ENCODE measurements at places on chromosomes 5 and 9.

- no peak for DNase-seq
Measured at GRCh38 chr9:128247226-128247803, 28.5 kb downstream of the GOLGA2 start.

DNA sequence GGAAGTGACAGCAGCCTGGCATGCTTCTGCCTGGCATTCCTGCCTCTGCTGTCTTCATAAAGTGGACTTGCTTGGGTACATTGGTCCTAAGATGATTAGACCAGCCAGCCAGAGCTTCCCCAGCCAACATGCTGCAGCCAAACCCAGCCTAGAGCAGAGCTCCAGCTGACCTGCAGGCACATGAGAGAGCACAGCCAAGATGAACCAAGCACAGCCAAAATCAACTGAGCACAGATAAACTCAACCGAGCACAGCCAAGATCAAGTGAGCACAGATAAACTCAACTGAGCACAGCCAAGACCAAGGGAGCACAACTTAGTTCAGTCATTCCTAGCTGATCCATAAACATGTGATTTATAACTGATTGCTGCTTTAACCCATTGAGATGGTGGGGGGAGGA, 266.5 kb downstream of the MSX2 start:
- no peak for DNase-seq

GRCh38 chr5:95863383-95863757, 40.8 kb upstream of the GLRX start:
- no peak for DNase-seq

DNA sequence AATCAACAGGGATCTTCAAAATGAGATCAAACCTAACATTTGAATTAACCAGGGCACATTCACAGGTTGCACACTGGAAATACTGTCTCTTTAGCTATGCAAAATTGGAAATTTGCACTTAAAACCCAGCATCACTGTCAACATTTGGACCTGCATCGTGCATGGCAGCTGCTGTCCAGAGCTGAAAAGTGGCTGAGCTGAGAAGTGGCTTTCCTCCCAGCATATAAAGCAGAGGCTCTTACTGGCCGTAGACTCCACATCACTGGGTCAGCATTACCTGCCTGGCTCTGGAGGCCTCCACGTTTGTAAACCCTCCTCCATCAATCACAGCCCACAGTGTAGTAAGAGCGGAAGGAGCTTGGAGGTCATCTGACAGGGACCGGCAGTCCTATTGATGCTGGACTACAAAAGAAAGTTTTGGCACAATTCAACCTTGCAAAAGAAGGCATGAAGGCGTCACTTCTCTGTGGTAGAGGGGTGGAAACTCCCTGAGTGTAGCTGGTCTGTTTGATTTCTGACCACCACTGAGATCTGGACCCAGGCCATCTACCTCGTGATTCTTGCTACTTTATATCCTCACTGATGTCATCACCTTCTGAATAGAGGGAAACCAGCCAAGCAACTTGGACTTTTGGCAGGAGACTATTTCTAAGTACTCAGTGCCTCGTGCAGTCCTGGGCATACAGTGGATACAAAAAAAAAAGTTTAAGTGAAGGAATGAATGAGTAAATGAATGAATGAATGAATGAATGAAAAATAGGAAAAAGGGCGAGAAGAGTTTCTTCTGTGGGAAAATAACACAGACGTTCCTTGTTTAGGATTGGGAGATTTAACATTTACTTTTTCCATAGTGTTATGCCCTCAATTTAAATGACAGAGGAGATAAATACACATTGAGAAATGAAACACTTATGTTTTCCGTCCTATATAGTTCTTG, 14.8 kb downstream of the RASEF start:
- DNase-seq: no peak

DNA sequence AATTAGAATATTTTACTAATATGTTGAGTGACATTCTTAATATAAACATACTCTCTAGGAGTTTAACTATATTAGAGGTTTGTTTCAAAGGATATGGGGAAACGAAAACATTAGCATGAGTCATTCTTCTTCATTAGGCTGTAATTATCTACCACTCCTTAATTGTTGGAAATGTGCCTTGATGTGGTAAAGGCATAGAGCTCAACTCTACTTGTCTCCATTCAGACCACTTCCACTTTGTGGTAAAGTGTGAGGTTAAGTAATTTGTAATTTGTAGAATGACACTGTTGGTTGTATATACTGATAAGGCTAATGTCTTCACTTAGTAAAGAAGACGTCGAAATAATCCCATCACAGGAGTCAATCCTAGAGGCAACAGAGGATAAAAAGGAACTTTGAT, 58.1 kb downstream of the HAPLN1 start:
- DNase-seq: no peak

GRCh38 chr5:156589946-156590216, 260.2 kb upstream of the PPP1R2B start:
- no peak for DNase-seq

GRCh38 chr5:131769961-131770360, 26.9 kb downstream of the FNIP1 start:
- DNase-seq: no peak

- DNase-seq: peak; percentile 36
Measured at GRCh38 chr5:6704361-6704851, 8.8 kb upstream of the TENT4A start.

GRCh38 chr5:79486116-79486515, 27.8 kb downstream of the HOMER1 start:
- no peak for DNase-seq

- no peak for DNase-seq
Measured at GRCh38 chr5:76062502-76063041, 20.6 kb upstream of the SV2C start.

GRCh38 chr5:132782101-132782500, 5.1 kb upstream of the SEPTIN8 start:
- DNase-seq: no peak

GRCh38 chr5:97750576-97750975, 567.5 kb upstream of the RIOK2 start:
- DNase-seq: no peak

DNA sequence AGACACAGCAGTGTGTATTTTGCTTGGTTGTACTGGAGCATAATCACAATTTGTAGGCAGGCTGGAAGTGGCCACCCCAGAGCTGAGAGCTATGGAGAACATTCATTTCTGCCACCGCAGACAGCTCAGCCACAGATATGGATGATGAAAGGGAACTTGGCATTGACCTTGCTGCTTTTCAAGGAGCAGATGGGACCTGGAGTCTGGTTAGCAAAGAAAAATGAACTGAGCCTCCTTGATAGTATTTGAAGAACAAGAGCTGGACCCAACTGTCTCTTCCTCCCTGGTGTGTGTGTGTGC, 395.2 kb upstream of the ZNF462 start:
- no peak for DNase-seq

GRCh38 chr9:36191290-36191645, 547 bp downstream of the CLTA start:
- no peak for DNase-seq

DNA sequence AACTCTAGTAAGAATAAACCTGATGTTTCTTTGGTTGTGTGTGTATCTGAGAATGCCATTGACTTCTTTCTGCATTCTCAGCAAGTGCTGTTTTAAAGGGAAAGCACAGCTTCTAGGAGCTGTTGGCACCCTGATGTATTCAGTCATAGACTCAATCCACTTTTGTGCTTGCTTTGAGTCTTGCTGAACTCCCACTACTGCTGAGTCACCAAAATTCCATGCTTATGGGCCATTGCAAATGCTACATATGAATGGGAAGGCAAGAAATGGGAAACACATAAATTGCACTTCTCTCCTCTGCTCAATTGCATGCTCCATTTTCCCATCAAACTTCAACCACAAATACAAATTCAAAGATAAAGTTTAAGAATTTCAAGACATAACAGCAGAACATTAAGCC, 9.8 kb upstream of the FTMT start:
- no peak for DNase-seq

GRCh38 chr9:75190762-75191161, 102.4 kb downstream of the OSTF1 start:
- DNase-seq: no peak

DNA sequence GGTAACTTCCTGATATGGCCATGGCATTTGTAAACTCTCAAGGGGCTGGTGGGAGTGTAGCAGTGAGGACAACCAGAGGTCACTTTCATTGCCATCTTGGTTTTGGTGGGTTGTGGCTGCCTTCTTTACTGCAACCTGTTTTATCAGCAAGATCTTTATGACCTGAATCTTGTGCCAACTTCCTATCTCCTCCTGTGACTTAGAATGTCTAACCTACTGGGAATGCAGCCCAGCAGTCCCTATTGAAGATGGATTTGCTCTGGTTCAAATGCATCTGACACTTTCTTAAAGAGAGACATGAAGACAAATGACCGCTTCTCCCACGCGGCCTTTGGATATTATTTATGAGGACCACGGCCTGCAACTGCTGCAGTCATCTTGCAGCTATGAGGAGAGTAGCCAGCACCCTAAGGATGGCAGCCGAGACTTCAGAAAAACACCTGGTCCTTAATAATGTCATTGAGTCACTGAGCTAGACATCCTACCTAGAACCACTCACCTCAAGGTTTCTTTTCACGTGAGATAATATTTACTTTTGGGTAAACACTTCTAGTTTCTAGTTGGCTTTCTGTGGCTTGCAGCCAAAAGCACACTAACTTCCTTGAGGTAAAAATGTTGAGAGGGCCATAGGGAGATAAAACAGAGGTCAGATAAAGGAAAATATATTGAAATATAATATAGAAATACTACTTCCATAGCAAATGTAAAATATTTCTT, 28.2 kb downstream of the CETN3 start:
- no peak for DNase-seq

DNA sequence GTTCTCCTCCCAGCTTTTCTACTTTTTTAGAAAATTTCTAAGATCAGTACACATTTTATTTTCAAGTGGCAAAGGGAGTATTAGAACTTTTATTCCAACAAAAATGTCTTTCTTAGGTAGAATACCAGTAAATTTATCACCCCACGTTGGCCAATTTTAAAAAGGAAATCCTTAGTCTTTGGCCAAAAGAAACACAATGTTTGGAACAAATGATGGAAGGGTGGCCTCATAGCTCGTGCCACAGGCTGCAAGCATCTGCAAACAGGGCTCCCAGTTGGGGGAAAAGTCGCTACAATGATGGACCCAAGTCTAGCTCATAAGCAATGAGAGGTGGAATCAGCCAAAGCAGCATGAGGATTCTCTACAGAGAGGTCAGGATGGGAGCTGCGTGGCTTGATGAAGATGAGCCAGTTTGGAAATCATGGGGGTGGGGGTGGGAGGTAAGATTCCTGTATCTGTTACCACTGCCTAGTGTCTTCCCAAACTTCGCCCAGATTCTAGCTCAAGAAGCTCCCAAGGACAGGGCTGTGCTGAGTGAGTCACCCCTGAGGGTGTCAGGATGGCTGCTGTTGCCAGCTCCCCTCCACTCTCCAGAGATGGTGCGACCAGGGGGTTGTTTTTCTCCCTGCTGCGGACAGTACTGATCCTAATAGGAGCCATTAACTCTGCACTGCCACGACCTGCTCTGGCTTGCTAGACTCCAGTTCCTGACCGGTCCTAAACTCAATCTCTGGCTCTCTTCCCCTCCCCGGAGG, 75.6 kb downstream of the DCP2 start:
- no peak for DNase-seq

- DNase-seq: no peak
Measured at GRCh38 chr5:170293273-170293672, 4.3 kb downstream of the LCP2 start.

DNA sequence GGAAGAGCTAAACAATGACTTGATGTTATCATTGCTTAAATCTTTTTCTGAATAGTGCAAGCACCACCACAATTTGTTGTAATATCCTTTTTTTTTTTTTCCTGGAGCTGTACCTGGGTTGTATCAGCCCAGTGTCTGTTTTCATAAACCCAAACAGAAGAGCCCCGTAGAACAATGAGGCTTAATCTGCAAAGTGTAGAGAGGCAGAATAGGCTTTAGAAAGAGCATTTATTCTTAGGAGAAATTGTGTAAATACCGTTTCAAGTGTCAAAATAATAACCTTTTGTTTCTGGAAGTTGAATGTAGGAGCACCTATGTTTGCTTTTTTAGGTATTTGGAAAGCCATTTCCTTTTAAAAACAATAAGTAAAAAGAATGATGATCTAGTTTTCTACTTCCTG, 26.4 kb downstream of the RGS7BP start:
- DNase-seq: no peak

DNA sequence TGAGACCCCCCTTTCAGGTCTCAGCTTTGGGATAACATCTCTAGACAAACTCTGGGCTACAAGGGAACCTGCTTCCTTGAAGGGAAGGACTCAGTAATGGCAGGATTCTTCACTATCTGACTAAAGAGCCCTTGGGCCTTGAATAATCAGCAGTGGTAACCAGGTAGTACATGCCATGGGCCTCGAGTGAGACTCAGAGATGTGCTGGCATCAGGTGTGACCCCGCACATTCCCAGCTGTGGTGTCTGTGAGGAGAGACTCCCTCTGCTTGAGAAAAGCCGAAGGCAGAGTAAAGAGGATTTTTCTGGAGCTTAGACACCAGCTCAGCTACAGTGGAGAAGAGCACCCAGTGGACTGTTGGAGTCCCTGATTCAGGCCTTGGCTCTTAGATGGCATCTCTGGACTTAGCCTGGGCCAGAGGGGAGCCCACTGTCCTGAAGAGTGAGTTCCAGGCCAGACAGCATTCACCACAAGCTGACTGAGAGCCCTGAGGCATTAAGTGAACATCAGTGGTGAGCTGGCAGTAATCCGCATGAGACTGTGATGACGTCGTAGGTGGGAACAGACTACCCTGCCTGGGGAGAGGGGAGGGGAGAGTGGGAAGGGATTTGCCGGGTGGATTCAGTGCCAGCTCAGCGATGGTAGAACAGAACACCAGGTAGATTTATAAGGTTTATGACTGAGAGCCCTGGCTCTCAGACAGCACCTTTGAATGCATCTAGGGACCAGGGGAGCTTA, 5.3 kb upstream of the ZNF782 start:
- DNase-seq: no peak

- DNase-seq: no peak
Measured at GRCh38 chr5:139664086-139664693, 16.0 kb downstream of the CXXC5 start.

GRCh38 chr5:176830995-176831423, 20.6 kb downstream of the UNC5A start:
- no peak for DNase-seq

GRCh38 chr5:146103594-146103993, 1.8 kb downstream of the PLAC8L1 start:
- no peak for DNase-seq

DNA sequence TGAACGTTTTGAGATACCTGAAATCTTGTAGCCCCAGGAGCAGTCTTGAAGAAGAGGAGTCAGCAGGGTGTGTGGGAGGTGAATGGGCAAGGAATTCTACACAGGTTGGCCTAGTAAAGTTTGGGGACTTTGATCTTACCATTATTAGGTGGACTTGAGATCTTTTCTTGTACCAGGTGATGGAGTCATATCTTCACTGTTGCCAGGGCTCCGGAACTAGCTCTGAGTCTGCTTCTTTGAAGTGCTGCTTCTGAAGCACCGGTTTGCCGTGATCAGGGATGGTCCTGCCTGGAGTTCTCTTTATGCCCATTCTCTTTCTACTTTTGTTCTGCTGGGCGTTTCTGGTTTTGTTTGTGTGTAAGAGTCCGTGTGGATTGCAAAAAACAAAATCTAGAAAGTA, 27.4 kb downstream of the RCL1 start:
- DNase-seq: no peak

GRCh38 chr9:16425562-16426231, 444.8 kb downstream of the BNC2 start:
- DNase-seq: no peak

Data from Panc1 (cell line).